ENCODE measurements at places on chromosomes 12 and 14.

GRCh38 chr12:19872621-19873540 is 433.6 kb downstream of the AEBP2 start:
- no peak for DNase-seq

DNA sequence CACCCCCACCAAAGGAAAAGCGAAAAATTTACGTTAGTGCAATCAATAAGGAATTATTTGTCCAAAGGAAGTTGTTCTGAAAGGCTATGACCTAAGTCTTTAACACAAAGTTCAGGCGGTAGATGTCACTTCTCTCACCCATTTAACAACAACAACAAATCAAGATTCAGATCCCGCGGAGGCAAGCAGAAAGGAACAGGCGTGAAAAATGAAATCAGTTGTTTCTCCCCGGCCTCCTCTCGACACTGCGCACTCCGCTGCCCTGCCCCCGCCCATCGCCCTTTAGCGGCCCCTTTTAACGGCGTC is 1.4 kb downstream of the DENND5B start:
- DNase-seq = no peak

DNA sequence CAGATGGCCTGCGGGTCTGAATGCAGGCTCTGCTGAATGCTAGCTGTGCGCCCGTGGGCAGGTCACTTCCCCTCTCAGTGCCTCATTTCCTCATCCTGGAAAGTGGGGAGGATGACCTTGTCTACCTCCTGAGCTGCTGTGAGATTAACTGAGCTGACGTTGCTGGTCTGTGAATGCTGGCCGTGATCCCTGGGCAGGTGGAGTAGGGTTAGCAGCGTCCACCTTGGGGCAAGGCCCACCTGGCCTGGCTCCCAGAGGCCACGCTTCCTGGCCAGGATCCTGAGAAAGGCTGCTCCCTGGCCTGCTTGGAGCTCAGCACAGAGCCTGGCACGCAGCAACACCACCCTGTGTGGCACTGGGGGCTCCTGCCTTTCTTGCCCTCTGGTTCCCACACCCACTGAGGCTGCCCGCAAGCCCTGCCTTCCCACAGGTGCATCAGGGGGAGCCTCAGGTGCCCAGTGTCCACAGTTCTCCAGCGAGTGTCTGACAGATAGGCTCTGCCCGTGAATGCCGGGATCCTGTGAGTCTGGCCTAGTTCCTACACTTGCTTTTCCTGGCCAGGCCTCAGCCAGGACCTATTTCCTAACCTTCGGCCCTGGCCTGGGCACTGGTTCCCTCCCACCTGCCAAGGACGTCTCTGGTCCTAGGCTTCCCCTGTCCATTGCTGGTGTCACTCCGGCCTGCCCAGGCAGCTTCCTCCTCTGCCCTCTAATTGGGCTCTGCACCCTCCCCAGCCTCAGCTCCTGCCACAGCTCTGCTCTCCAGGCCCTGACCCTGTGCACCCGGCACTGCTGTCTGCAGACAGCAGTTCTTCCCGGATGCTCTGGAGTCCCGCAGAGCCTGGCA is 37.2 kb upstream of the TDRD9 start:
- no peak for DNase-seq

- DNase-seq = no peak
These were observed 25.2 kb downstream of the SPRING1 start for GRCh38 chr12:116712458-116713303.

- DNase-seq = no peak
These were observed 443.2 kb downstream of the C12orf50 start for GRCh38 chr12:87585882-87586557.

GRCh38 chr12:52380271-52380694 is 5.2 kb downstream of the KRT84 start:
- DNase-seq = peak; percentile 35

- DNase-seq = no peak
These were observed 13.6 kb upstream of the LEMD3 start for GRCh38 chr12:65155784-65156183.

DNA sequence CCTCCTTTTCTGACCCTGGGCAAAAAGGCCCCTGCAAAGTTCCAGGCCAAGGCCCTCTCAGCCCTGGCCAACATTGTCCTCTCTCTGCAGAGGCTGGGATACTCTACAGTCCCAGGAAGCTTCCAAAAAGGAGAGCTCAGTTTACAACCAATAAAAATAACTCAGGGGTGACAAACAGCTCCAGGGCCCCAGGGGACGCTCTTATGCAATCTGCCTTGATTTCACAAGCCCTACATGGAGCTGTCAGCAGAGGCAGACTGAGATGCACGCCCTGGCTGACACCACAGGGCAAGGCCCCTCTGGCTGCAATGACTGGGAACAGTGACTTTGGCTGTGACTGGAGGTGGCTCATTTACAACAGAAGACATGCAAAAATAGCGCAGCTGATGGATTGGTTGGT is 129.0 kb upstream of the MED13L start:
- DNase-seq = peak; percentile 46

DNA sequence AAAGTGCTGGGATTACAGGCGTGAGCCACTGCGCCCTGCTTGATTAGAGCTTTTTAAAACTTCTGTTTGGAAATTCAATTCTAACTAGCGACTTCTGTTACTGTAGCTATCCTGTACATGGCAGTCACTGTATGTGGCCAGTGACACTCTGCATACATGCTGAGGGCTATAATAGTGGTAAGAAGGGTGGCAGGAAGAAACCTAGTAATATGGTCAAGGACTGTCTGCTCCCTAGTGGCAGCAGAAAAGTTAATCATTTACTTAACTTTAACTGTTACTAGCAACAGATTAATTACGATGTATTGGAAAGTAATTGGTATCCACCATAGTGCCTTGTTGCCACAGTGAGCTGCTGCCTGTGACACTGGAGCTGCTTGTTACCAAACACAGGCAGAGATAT is 149.0 kb downstream of the KITLG start:
- no peak for DNase-seq

GRCh38 chr14:104172880-104173279 is 34.5 kb downstream of the KIF26A start:
- DNase-seq = no peak

DNA sequence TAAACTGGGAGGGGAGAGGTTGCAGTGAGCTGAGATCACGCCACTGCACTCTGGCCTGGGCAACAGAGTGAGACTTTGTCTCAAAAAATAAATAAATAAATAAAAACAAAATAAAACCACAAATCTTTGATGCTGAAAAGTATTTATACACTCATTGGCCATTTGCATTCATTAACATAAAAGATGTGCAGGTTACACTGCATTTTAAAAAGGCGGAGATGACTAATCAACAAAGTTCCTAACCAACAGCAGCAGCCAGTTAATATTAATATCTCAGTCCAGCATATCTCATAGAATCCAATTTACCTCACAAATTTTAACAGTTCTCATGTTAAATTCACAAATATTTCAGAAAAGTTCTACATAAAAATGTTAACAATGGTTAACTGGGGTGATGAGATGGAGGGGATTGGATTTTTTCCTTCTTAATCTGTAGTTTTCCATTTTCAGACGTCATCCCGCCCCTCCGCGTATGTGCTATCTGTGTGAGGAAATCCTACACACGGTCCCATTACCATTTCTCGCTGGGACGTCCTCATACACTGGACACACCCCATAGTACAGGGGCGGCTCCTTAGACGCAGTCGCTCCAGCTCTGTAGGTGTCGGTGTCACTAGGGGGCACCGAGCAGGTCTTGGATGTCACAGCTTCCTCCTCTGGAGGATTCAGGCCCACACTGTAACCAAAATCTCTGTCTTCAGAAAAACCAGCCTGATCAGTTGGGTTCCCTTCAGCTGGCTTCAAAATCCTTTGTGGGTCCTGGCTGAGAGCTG is 7.3 kb downstream of the ANKLE2 start:
- no peak for DNase-seq

All from NCI-H345 (cell line).